Stomach (tissue), 19 donors: ENCODE measurements at places on chromosomes 11 and 22.

GRCh38 chr22:33883961-33884808, 36.1 kb downstream of the LARGE1 start:
- H3K27ac ChIP-seq: no peak overlapping the region
- no peaks in the 10 kb centered on the region for H3K36me3 ChIP-seq
- H3K4me1 ChIP-seq: peaks cover 29% of the 10 kb centered on the region
- DNase-seq: no peak

GRCh38 chr11:9660886-9661285, 3.0 kb upstream of the SWAP70 start:
- peaks cover 22% of the 10 kb centered on the region for H3K4me1 ChIP-seq
- no peaks in the 10 kb centered on the region for H3K27me3 ChIP-seq
- no peak for DNase-seq

DNA sequence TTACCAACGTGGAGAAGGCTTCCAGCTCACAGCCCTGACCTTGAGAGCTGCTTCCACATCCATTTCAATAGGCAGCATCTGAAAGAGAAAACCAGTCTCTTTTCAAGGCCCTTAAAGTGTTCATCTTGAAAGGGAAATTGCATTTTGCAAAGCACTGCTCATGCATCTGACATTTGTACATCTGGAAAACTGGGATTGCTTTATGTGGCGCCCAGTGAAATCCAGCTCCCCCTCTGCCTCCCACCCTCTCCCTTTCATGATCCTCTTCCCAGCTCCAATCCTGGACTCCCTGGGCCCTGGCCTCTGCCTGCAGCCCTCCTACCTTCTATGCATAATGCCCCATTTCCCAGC, 17.4 kb downstream of the TP53AIP1 start:
- no peaks in the 10 kb centered on the region for H3K36me3 ChIP-seq
- H3K4me1 ChIP-seq: no peaks in the 10 kb centered on the region
- no peak overlapping the region for H3K27ac ChIP-seq
- no peak for DNase-seq

- no peaks in the 10 kb centered on the region for H3K27me3 ChIP-seq
- no peaks in the 10 kb centered on the region for H3K36me3 ChIP-seq
- no peak overlapping the region for H3K27ac ChIP-seq
- peak; percentile 17 for DNase-seq
- H3K4me3 ChIP-seq: no peak overlapping the region
Measured at GRCh38 chr11:94664346-94664745, 97.2 kb downstream of the PIWIL4 start.

- H3K4me3 ChIP-seq: no peak overlapping the region
- peak; percentile 82 for DNase-seq
- peak overlapping the region; percentile 82 for H3K27ac ChIP-seq
Measured at GRCh38 chr11:11977206-11977938, 31.1 kb downstream of the DKK3 start.

- H3K4me1 ChIP-seq: peaks cover 76% of the 10 kb centered on the region
- H3K27me3 ChIP-seq: no peaks in the 10 kb centered on the region
- peak; percentile 77 for DNase-seq
- peak overlapping the region; percentile 32 for H3K4me3 ChIP-seq
Measured at GRCh38 chr11:46560300-46560991, 33.4 kb downstream of the AMBRA1 start.

GRCh38 chr11:134036492-134037045, 32.3 kb upstream of the JAM3 start:
- peak overlapping the region; percentile 67 for H3K4me3 ChIP-seq
- H3K27me3 ChIP-seq: no peaks in the 10 kb centered on the region
- H3K27ac ChIP-seq: peak overlapping the region; percentile 90
- peaks cover 68% of the 10 kb centered on the region for H3K4me1 ChIP-seq
- DNase-seq: peak; percentile 70

- H3K4me1 ChIP-seq: peaks cover 26% of the 10 kb centered on the region
- H3K36me3 ChIP-seq: peaks cover 14% of the 10 kb centered on the region
- no peaks in the 10 kb centered on the region for H3K27me3 ChIP-seq
Measured at GRCh38 chr11:16859651-16860050, 121.2 kb downstream of the C11orf58 start.

DNA sequence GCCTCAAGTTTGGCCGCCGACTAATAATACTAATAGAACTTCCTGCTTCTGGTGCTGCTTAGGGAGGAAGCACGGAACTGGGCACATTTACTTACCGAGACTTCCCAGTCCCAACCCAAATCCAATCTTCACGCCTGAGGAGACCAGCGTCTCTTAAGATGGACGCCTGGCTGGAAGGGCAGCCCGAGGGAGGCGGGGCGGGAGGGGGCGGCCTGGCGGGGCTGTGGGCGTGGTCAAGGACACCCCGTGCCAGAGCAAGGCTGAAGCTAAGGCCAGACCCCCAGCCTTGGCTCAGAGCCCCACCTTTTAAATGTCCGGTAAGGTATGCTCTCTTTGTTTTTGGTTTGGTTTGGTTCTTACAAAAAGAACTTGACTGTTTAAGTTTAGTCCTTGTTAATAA, at the start of gene GDPD4:
Gene GDPD4 (minus strand): TSS at position 177 of the 400 bp plus-strand sequence. CDS start 16,549 bp downstream, outside the sequence.
- H3K27ac ChIP-seq: peak within 1 kb of the TSS; percentile 34
- H3K36me3 ChIP-seq: no peaks in the 10 kb centered on the region
- no peak for DNase-seq
- no peaks in the 10 kb centered on the region for H3K4me1 ChIP-seq
- no peaks in the 10 kb centered on the region for H3K27me3 ChIP-seq

- H3K27me3 ChIP-seq: no peaks in the 10 kb centered on the region
- no peak overlapping the region for H3K4me3 ChIP-seq
- H3K27ac ChIP-seq: no peak overlapping the region
- peaks cover 25% of the 10 kb centered on the region for H3K36me3 ChIP-seq
Measured at GRCh38 chr11:61910187-61911127, 6.9 kb downstream of the RAB3IL1 start.

DNA sequence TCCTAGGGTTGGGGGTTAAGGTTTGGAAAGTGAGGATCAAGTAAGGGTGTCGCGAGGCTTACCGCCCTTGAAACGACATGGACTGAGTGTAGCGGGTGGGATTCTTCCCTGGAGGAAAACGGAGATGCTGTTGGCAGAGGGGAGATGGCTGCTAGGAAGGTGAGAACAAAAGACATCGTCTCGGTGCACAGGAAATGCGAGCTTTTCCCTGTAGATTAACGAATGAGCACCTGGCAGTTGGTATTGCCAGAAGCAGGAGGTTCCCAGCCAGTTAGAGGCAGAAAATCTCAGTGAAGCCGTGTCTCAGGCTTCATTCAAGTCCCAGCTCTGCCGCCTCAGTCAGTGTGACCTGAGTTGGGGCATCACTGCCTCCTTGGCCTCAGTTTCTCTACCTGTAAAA, 1.4 kb upstream of the LHFPL7 start:
- no peak overlapping the region for H3K27ac ChIP-seq
- H3K4me1 ChIP-seq: peaks cover 26% of the 10 kb centered on the region
- H3K4me3 ChIP-seq: no peak overlapping the region
- no peak for DNase-seq
- H3K27me3 ChIP-seq: no peaks in the 10 kb centered on the region

- no peaks in the 10 kb centered on the region for H3K27me3 ChIP-seq
- no peak for DNase-seq
- peaks cover 11% of the 10 kb centered on the region for H3K4me1 ChIP-seq
- no peaks in the 10 kb centered on the region for H3K36me3 ChIP-seq
Measured at GRCh38 chr22:37047006-37047405, 4.5 kb upstream of the KCTD17 start.
